ENCODE measurements at places on chromosomes 16 and 17. TPM values are rescaled to one million over a fixed set of nuclear protein-coding genes. Genes with fewer than 3 reads are reported as not detected.

The CBX4 gene
- total RNA-seq = 16.8 TPM

The CDRT15L2 gene
- total RNA-seq = not detected

The EPOP gene
- total RNA-seq = 1.5 TPM

The AMZ2 gene
- total RNA-seq = 62.1 TPM

The DNAH2 gene
- total RNA-seq = 0.31 TPM

The DHODH gene
- 8.1 TPM for total RNA-seq

The SMURF2 gene
- total RNA-seq = 29.8 TPM

DNA sequence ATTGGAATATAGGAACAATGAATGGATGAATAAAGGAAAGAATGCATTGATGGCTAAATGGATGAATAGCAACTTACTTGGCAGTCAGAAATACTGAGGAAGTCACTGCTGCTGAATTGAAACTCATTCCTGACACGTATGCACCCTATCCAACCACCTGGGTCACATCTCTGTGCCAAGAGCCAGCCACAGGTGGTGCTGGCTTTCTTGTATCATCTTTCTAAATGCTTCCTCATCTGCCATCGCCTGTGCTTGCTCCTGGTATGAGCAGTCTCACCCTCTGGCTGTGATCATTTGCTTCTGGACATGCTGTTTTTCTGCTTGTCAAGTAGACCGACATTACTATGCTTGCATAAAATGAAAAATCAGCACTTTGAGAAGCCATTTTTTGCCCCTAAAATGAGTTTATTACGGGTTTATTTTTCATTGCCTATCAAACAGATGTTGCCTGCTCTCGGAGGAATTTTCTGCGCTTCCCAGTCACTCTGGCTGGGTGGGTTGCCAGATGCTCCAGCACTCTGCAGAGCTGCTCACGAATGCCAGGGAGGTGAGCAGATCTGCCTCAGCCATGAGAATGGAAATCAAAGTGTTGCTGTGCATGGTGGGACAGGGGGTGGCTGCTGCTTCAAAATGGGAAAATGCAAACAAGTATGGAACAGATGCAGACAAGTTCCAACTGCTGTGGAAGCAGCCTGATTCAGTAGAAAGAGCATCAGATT is 1349.6 kb upstream of the CDH8 start:
- no peak for DNase-seq

- no peak for DNase-seq
These were observed 43.2 kb downstream of the SOCS1 start for GRCh38 chr16:11212798-11213196.

DNA sequence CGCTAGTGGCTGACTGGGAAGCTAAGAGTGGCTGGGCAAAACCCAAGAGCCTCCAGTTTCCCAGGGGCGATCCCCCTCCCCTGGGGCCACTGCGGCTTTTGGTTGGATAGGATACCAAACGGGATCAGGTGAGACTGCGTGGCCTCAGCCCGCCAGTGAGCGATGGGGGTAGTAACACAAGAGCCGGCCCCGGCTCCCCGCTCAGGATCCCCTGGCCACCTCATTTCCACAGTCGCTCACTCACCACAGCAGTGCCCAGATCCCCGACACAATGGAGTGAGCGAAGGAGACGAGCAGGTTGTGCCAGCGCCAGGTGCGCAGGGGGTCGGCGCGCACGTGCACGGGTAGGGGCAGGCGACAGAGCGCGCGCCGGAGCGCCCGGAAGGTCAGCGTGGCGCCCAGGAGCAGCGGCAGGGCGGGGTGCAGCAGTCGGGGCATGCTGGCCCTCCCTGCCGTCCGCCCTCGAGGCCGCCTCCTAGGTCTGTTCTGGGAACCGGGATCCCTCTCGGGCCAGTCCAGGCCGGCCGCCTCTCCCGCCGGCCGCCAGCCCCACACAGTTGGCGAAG is 290 bp downstream of the TLCD1 start:
- peak; percentile 79 for DNase-seq

DNA sequence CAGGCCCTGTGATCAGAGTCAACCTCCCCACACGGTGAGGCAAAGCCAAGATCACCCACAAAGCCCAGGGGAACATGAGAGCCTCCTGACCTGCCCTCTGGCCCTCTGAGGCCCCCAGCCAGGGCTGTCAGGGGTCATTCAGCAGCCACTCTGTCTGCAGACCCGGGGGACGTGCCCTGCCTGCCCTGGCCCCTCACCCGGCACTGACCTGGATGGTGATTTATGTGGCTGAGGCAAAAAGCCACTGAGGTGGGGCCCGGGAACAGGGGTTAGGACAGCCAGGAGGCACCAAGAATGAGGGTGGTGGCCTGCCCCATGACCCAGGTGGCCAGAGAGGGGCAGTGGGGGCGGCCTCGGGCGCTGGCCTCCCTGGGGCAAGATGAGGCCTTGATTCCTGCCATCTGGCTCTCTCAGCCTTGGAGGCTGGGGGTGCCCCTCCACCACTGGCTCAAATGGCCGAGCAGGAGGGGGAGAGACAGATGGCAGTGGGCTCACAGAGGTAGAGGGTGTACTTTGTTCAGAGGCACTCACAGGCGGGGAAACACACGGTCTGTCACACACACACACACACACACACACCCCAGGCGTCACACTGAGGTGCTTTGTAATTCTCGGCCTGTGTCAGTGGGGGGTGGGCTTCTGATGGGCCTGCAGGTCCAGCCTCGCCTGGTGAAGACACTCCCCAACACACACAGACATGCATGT is 174.0 kb upstream of the GSE1 start:
- no peak for DNase-seq

- DNase-seq = no peak
These were observed 157.5 kb downstream of the HS3ST2 start for GRCh38 chr16:22971346-22971924.

GRCh38 chr16:8678068-8678927 is 3.9 kb downstream of the ABAT start:
- DNase-seq = no peak

DNA sequence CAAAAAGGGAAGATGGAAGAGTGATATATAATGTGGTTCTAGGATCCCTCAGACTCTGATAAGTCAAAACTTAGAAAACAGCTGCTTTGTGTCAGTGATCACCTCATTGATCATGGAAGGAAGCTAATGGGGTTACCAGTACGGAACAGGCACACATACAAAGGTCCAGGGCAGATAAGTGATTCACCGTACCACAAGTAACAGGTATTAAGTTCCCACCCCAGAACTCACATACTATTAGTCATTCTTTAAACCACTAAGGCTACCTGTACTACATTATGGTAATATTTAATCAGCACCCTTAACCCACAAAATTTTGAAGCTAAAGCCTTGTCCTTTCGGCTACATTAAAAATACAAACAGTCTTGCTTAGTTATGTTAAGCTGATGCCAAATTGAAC is 17.4 kb downstream of the RNF43 start:
- DNase-seq = no peak

- DNase-seq = no peak
These were observed 26.7 kb downstream of the ASPA start for GRCh38 chr17:3502466-3502865.

GRCh38 chr16:5468488-5468887 is 370.9 kb upstream of the EEF2KMT start:
- no peak for DNase-seq

DNA sequence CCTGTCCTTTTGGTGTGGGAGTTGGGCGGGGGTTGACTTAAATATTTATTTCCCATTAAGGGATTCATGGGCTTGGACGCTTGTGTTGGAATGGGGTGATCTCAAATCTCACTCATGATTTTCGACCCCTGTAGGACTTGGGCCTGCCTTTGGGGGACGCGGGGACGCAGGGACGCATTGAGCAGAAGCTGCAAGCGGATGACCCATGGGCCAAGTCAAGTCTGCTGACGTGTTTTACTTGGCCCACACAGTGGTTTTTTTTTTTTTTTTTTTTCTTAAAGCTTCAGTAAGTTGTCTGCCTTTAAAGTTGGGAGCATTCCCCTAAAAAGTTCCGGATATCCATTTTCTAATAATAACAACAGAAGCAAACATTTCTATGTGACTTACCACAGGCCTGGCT is 28.9 kb downstream of the CMIP start:
- DNase-seq = no peak
